Central memory CD4-positive, alpha-beta T cell (primary cell): ENCODE measurements at places on chromosomes 7 and 10.

GRCh38 chr7:35797311-35797710 is 3.5 kb upstream of the SEPTIN7 start:
- no peak for DNase-seq

GRCh38 chr7:49403844-49404243 is 369.6 kb upstream of the VWC2 start:
- no peak for DNase-seq

DNA sequence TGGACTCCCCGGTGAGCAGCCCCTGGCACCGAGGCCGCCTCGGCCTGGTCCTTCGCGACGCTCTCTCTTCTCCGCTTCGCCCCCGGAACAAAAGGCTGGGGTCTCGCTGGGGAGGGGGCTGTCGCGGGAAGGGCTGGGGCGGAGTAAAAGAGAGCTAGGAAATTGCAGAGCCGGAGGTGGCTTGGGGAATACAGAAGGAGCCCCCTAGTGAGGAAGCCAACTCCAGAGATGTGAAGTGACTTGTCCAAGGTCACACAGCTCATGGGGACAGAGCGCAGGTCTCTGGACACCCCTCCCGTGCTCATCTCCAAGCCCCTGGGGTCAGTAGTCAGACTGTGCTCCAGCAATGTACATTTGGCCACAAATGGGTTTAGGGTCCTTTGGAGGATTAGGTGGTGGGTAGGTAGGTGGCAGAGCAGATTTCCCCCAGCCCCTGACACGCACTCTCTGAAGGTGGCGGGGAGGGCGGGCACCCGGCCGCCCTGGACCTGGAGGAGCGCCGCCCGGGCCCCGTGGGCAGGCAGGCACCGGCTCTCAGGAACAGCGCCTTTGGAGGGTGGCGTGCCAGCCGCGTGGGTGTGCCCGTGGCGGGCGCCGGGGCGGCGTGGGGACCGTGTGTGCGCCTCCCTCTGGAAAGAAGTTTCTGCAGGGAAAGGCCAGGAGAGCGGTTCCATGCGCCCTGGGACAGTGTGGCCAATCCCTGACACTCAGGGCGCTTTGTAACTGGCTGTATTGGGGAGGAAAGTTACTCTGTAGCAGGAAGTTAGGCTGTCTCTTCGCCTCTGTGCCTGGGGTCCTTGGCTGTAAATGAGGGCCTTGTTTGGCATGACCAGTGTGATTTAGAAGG is 910 bp downstream of the WIPF3 start:
- DNase-seq = no peak

DNA sequence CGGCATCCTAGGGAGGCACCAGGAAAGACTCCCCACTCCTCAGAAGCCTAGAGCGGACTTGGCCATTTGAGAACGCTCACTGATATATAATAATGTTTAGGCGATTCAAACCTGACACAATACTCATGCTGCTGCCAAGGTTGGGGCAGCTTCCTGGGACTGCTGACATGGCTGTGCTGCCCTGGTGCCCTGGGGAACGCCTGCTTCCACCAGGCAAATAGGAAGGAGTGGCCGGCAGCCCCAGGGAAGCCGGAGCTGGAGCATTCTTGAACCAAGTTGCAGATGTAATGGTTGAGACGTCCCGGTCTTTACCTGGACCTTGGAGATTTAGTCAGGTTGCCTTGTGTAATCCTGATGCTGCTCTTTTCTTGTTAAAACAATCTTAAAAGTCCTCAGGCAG is 8.8 kb downstream of the GDF10 start:
- no peak for DNase-seq

DNA sequence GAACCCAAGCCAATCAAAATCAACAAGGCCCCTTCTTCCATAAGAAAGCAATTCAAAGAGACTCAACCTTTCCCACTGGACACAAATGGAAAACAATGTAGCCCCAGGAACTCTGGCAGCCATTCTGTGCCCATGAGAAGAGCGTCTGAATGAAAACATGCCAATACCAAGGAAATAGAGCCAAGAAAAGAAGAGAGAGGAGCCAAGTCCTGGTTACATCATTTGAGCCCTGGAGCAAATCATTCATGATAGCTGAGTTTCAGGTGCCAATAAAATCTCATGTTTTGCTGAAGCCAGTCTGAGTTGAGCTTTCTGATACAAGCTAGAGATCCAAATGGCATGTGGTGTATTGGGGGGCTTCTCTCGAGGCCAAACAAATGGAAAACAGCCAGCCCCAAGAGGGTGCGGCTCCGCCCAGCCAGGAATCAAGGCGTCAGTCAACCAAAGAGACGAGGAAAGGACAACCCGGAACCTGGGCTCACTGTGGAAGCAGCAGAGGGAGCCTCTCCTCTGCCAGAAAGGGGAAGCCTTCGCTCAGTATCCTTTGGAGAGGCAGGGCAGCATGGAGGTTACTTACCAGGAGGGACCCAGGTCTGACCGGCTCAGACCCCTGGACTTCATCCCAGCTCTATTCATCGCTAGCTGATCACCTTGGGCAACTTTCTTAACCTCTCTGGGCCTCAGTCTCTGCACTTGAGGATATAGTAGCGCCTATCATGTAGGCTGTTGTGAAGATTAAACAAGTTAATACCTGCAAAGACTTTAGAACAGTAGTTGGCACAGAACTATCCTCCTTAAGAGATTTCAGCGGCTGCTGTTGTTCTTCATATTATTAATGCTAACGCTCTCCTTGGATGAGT is 61.8 kb downstream of the OAT start:
- no peak for DNase-seq

DNA sequence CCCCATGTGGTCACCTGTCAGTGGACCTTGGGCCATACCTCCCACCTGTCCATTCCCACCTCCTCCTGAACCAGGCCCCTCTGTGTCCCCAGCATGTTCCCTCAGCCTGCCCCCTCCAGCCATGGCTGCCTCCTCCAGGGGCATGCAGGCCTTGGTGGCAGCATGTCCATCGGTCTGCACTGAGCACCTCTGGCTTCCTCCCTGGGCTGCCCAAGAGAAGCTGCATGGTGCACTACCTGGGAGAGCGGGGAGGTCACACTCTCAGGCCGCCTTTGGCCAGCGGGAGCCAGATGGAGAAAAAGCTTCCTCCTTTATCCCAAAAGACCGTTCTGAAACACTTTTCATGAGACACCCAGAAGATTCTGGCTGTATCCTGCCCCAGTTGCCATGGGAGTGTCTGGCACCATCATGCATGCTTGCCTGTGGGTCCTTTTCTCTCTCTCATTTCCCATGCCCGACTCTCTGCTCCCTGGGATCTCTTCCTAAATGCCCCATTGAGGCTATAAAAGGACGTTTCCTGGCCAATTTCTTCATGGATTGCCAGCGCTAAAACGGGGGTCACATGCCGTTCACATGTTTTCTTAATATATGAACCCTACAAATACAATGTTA is 45.5 kb upstream of the MGMT start:
- DNase-seq = no peak

DNA sequence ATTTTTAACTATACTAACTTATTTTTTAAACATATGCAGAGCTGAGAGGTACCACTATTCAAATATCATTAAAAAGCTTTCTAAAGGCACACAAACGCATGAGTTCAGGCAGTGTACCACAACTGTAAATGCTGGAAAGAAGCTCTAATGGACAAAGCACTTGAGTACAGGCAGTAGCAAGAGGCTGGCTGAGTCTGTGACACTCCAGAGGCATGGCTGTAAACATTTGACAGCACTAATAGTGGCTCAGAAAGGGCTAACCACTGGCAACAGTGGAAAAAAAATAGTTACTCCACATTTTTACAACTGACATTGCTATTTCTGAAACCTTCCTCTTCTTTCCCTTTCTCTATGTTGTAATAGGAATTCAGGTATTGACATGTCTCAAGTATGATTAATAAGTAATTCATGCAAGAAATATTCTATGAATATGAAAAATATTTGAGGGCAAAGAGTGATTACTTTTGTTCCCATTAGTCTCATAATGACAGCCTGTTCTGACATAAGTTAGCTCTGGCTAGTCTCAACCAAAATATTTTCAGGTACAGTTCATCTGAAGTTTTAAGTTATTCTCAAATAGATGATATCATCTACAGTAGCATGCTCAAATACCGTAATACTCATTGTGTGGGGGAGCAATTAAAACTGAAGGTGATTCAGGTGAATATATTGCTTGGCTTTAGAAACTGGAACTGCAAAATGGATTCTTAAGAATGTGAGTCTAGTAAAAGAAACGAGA is 324.0 kb upstream of the POT1 start:
- DNase-seq = no peak

- no peak for DNase-seq
These were observed 19.7 kb upstream of the FKBP9 start for GRCh38 chr7:32937344-32938174.

- DNase-seq = no peak
These were observed 152.4 kb upstream of the LAMB4 start for GRCh38 chr7:108282427-108282996.

DNA sequence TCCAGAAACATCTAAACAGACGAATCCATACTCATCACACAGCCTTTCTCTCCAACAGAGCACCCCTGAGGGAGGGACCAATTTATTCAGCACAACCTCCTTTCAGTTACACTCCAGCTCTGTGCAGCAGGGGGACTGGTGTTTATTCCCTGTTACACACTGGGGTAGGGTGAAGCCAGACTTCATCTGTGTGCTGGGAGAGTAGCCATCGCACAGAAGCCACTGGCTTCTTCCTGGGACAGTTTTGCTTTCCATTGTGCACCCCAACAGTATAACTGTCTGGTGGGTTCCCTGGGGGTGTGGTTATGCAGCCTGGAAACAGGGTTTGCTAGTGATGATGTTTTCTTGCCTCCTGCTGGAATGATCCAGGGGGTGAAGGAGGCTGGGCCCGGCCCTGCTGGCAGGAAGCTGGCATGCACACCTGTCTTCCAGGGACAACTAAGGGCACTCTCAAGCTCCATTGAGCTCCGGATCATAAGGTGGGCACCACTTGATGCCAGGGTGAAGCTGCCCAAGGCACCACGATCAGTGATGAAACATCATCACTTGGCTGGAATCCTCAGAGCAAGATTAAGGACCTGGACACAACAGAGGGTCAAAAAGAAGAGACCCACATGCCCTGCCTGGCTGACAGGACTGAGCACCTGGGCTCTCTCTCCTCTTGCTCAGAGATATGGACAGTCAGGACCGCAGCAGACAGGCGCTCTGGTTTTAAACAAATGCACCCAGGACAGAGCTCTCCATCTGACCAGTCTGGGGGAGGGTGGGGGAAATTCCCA is 293.2 kb downstream of the GRID1 start:
- DNase-seq = no peak

DNA sequence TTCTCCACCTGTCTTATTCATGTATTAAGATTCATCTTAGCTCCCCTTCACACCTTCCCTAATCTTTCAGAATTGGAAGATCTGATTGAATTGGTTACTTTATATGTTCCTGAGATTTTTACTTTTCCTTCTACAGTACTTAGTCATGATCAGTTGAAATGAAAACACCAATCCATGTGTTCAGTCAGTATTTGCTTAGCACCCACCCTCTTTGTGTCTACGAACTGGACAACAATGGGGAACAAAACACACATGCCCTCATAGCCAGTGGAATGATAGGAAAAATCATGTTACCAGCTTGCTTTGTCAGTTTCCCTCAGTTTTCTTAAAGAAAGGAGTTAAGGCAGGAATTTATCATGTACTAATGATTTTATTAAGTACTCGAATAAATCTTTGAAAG is 2.0 kb downstream of the MASTL start:
- DNase-seq = no peak

GRCh38 chr7:99618726-99619125 is 2.0 kb downstream of the ZSCAN25 start:
- DNase-seq = no peak

GRCh38 chr7:151768805-151769187 is 108.1 kb downstream of the PRKAG2 start:
- DNase-seq = no peak

- DNase-seq = no peak
These were observed 71.7 kb downstream of the TAF3 start for GRCh38 chr10:7889947-7890542.

DNA sequence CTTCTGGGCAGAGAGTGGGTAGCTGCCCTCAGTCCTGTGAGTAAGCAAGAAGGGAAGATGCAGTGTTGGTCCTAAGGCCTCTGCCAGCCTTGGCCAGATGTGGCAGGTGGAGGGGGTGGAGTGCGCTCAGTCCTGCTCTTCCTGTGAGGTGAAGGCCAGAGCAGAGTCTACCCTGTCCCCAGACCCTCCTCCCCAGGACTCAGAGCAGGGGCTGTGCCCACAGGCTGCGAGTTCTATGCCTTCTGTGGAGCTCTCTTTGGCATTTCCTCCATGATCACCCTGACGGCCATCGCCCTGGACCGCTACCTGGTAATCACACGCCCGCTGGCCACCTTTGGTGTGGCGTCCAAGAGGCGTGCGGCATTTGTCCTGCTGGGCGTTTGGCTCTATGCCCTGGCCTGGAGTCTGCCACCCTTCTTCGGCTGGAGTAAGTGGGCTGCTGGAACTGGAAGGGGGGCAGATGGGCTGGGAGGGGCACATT is 4.0 kb downstream of the OPN4 start:
- DNase-seq = no peak

- DNase-seq = no peak
These were observed 1.4 kb downstream of the ITGB1 start for GRCh38 chr10:32956365-32957197.

DNA sequence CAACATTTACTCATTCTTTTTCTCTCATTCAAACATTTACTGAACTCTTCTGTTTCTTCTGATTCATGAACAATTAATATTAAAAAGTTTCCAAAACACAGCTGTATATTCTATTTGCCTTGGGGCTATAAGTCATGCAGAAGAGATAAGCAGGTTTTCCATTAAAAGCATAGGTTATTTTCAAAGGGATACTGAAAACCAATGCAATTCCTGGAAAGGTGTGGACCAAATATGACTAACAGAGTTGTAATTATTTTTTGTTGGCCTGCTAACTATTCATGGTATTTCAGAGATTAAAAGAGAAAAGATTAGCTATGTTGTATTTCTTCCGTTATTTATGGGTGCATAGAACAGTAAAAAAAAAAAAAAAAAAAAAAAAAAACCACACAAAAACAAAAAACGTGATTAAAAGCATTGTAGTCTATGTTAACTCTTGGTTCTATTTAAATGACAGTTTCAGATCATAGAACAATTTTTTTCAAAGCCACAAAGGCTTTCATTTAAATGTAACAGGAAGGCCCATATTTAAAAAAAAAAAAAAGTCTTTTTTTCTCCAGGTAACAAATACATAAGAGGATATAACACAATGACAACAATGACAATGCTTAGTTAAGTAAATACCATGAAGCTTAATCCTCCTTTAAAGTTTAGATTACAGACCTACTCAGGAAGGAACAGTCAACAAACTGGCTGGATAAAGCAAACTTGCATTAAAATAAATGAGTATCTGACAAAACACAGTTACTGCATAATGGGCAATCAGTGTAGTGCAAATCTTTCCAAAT is 1042.9 kb downstream of the GATA3 start:
- peak; percentile 79 for DNase-seq

- no peak for DNase-seq
These were observed 255.0 kb upstream of the SP8 start for GRCh38 chr7:21041666-21042065.

DNA sequence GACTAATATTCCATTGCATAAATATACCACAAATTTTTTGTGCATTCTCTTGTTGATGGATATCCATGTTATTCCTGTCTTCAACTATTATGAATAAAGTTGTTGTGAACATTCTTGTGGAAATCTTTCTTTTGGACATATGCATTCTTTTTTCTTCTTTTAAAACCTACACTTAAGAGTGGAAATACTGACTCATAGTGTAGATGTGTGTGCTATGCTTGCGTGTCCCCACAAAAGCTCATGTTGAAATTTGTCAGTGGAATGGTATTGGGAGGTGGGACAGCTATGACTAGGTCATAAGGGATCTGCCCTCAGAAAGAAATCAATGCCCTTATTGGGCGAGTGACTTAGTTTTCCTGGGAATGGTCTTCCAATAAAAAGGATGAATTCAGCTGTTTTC is 203.6 kb upstream of the PRSS58 start:
- no peak for DNase-seq

GRCh38 chr10:76695069-76695468 is 942.5 kb downstream of the KCNMA1 start:
- DNase-seq = no peak
